ENCODE measurements at places on chromosomes 16 and 17. TPM values are rescaled to one million over a fixed set of nuclear protein-coding genes. Genes with fewer than 3 reads are reported as not detected.
A peak's percentile ranks its signal among the peaks of the same experiment; 100 is the strongest.

The MAP2K6 gene
- total RNA-seq = 0.31 TPM

DNA sequence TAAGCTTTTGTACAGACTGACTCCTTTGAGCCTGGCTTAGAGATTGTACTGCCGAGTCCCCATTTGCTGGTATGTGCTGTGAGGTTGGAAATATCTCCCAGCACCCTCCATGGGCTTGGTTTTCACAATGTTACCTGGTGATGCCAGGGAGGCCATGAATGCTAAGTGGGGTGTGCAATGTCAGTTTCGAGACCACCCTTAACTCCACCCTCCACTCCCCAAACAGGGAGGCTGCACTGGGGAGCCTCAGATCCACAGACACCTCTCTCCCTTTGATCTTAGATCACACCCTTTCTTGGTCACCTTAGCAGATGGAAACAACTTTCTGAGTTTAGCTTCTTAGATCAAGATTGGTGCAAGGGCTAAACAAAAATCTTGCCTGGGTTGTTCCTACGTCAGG is 28.6 kb upstream of the PIK3R6 start:
- no peak for DNase-seq

The COPRS gene
- 441 TPM for total RNA-seq

- DNase-seq = peak; percentile 40
Measured at GRCh38 chr17:81508639-81509206, 3.9 kb downstream of the ACTG1 start.

DNA sequence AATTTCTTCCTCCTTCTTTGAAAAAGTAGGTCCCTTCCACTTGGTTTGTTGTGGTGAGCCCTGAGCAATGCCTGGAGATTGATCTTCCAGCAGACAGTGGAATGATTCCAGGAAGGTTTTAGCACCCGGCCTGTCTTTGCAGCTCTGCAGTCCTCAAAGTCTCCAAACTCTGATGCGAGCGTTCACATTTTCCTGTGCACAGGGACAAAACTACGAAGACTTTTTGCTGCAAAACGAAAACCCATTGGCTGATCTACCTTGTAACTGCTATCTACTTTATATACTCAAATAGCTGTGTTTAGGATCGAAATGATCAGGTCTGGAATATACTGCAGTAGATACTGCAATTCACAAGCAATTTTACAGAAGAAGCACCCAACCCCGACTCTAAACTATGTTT is 21.7 kb downstream of the G6PC1 start:
- no peak for DNase-seq

The ANKRD13B gene
- 17.6 TPM for total RNA-seq

The TNFRSF13B gene
- total RNA-seq = not detected

DNA sequence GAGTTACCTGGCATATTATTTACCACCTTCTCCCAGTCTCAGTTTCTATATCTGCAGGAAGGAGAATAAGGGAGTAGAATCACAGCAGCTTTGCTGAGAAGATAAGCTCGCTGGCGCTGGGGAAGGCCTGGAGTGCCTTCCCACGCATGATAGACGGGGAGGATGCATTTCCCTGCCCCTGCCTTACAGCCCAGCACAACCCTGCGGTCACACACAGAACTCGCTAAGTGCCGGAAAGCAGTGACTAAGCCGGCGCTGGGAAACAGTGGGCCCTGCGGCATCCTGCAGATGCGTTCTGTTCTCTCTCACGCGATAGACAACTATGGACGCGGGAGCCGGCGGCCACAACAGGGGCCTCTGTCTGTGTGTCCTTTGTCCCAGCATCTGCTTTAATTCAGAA is 4.8 kb downstream of the CA5A start:
- DNase-seq = peak; percentile 34

GRCh38 chr17:63369233-63369632 is 76.9 kb downstream of the CYB561 start:
- peak; percentile 59 for DNase-seq

- no peak for DNase-seq
Measured at GRCh38 chr17:44200478-44201155, 933 bp upstream of the ATXN7L3 start.

The CFAP97D1 gene
- total RNA-seq = 0.24 TPM

The EPOP gene
- total RNA-seq = 3.0 TPM

DNA sequence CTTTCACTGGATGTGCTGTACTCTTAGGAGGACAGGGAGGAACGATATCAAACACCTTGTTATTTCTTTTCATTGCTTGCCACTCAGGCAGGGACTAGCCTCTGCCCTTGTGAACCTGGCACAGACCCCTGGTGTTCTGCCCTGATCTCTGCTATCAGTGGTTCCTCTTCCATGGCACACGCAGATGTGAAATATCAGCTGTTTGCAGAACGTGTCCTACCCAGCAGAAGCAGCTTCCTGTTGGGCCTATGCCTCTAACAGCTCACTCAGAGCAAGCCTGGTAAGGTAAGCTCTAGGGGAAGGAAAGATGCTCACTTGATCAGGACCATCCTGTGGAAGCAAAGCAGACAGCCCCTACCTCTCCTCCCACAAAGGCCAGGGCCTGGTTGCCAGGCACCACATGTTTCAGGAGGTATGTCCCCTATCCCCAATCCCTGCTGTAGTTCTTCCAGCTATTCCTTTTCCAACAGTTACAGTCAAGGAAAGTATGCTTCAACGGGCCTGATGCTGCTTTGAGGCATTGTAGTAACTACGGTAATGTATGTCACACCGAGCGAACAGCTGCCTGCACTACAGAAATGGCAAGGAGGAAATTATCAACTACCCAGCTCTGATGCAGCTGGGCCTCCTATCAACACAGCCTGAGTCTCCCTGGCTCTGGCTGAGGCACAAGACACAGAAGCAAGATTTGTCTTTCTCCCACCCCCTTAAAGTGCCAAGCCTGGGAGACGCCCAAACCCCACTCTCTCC is 41.3 kb upstream of the GFOD2 start:
- no peak for DNase-seq

GRCh38 chr17:45995627-45996270 is 3.3 kb upstream of the STH start:
- no peak for DNase-seq

DNA sequence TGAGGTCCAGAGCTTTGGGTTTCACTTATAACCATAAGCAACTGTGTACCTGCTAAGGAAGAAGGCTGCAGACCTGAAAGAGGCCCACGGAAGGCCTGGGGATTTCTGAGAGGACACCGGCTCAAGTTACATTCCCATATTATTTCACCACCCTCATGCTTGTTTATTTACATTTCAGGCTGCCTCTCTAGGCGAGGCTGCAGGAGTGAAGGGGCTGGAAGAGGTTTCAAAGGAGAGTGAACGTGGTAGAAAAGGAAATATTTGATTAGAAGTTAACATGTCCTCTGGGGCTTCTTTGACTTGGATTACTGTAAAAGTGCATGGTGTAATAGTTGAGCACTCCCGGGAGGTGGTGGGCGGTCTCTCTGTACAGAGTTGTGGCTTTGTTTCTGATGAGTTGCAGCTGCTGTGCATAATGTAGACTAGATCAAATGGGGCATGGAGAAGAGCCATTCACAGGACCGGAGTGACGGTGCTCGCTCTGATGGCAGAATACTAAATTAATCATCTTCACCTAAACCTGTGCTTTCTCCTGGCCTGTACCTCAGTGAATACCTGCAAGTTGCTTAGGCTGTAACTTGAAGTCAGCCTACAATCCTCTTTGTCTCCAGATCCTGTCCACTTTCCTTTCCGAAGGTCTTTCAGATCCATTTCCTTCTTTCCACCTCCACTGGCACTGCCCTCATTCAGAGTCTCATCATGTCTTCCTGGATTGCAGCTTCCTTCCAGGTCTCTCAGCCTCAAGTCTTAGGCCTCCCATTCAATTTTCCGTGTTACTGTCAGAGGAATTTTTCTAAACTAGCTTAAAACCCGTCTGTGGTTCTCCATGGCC is 1.9 kb upstream of the CPD start:
- no peak for DNase-seq

DNA sequence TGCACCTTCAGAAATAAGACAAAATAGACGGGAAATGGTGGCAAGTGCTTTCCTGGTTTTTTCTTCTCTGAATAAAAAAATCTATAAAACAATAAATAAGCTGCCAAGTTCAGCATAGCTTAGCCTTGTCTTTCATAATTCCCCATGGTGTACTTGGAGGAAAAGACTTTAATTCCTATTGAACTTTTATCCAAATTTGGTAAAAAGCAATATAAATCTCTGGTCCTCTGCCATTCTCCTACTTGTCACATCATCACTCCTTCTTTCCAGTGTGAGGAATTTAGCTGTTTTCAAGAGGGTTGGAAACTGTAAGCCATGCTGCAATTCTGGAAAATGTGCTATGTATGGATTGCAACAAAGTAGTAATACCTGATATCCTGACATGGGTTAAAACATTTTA is 551.8 kb upstream of the KIF2B start:
- no peak for DNase-seq

The HS3ST3A1 gene
- total RNA-seq = 139 TPM

The SDR42E1 gene
- total RNA-seq = 0.03 TPM

The FBXW10 gene
- not detected for total RNA-seq

The KRT17 gene
- total RNA-seq = 0.29 TPM

GRCh38 chr16:14179116-14179515 is 108.0 kb downstream of the MRTFB start:
- DNase-seq = no peak

The MPG gene
- total RNA-seq = 144 TPM

GRCh38 chr17:67585077-67585602 is 132.6 kb upstream of the NOL11 start:
- no peak for DNase-seq

GRCh38 chr16:1940273-1941161 is 2.5 kb downstream of the MSRB1 start:
- DNase-seq = no peak

DNA sequence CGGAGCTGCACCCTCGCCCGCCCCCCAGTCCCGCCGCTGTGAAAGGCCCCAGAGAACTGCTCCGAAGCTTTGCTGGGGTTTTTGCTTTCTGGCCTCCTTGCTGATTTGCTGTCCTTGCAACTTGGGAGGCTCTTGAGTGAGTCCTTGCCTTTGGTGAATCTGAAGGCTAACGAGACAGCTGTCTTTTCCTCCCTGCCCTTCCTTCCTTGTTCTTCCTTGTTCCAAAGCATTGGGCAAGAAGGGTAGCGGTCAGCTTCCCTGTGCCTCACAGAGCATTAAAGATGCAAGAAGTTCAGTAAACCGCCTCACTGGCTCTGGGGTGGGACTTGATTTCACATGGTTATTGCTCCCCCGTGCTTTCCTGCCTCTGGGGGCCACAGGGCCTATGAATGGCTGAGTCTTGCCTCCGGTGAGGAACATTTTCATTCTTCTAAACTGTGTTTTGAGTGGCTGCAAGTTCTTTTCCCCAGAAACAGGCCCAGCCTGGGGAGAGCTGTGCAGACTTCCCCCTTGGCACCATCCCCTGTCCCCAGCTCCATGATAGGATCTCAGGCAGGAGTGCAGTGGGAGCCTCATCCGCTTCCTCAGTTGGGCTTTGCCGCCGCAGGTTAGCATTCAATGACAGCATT is 1.4 kb downstream of the YPEL2 start:
- no peak for DNase-seq

GRCh38 chr16:46763147-46763546 is 15.0 kb upstream of the MYLK3 start:
- DNase-seq = no peak

GRCh38 chr16:50740736-50741135 is 1.1 kb upstream of the CYLD start:
- DNase-seq = peak; percentile 22

DNA sequence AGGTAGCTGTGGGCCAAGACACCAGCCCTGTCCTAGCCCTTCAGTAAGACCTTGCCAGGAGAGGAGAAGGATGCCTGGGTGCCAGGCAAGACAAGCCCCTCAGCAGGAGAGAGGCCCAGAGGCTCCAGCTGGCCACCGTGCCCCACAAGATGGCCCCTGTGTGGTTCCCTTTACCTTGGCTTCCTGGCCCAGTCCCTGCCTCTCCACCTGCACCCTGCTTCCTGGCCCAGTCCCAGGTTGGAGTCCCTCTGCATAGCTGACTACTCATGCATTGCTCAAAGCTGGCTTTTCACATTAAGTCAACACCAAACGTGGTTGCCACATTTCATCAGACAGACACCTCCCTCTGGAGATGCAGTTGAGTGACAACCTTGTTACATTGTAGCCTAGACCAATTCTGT is 4.0 kb downstream of the SYNGR3 start:
- DNase-seq = no peak

DNA sequence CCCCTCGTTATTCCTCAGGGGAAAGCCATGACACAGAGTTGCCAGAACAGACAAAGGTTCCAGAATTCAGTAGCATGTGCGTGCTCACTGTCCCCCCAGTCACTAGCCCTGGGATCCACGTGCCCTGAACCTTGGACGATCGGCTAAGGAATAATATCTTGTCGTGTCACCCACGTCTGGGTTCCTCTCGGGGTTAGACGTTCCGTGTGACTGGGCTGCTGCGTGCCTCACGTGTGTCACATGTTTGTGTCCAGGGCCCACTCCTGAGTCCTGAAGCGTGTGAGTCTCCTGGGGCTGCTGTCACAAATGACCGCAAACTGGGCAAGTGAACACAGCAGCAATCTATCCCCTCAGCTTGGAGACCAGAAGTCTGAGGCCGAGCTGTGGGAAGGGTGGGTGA is 12.4 kb upstream of the ZNF469 start:
- no peak for DNase-seq

The CDT1 gene
- total RNA-seq = 29.3 TPM

GRCh38 chr17:72816406-72816805 is 276.1 kb downstream of the SLC39A11 start:
- DNase-seq = no peak

- no peak for DNase-seq
Measured at GRCh38 chr16:88688013-88688778, 1.9 kb upstream of the SNAI3 start.

GRCh38 chr17:70047619-70048419 is 27.2 kb upstream of the KCNJ16 start:
- no peak for DNase-seq

The WBP2 gene
- 70.0 TPM for total RNA-seq

The SEC14L5 gene
- not detected for total RNA-seq

GRCh38 chr16:87582216-87582965 is 19.9 kb upstream of the JPH3 start:
- peak; percentile 78 for DNase-seq

DNA sequence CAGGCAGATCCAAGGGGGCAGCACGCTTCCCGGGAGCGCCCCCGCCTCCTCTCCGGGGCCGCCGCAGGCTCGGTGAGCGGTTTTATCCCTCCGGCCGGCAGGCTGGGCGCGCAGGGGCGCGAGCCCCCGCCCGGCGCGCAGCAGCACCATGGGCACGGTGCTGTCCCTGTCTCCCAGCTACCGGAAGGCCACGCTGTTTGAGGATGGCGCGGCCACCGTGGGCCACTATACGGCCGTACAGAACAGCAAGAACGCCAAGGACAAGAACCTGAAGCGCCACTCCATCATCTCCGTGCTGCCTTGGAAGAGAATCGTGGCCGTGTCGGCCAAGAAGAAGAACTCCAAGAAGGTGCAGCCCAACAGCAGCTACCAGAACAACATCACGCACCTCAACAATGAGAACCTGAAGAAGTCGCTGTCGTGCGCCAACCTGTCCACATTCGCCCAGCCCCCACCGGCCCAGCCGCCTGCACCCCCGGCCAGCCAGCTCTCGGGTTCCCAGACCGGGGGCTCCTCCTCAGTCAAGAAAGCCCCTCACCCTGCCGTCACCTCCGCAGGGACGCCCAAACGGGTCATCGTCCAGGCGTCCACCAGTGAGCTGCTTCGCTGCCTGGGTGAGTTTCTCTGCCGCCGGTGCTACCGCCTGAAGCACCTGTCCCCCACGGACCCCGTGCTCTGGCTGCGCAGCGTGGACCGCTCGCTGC is 832 bp downstream of the CDK5R1 start:
- no peak for DNase-seq

Measured in A172 (cell line).